ENCODE measurements at places on chromosomes 16 and 17.

DNA sequence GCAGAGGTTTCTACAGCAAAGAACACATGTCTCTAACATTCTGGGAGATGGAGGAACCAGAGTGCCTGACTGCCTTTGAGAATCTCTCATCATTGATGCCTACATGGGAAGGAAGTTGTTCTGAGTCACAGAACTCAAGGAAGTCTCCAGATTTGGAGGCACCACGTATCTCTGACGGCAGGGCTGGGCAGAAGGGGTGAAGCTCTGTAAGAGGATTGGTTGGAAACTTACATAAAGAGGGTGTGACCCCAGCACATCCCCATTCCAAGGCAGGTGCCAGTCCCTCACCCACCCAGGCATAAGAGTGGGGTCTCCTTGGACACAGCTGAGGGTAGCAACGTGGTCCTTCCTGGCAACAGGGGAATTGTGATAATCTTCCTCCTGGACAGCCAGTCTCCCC lies 17.4 kb downstream of the TNFRSF13B start:
- DNase-seq, result no peak

DNA sequence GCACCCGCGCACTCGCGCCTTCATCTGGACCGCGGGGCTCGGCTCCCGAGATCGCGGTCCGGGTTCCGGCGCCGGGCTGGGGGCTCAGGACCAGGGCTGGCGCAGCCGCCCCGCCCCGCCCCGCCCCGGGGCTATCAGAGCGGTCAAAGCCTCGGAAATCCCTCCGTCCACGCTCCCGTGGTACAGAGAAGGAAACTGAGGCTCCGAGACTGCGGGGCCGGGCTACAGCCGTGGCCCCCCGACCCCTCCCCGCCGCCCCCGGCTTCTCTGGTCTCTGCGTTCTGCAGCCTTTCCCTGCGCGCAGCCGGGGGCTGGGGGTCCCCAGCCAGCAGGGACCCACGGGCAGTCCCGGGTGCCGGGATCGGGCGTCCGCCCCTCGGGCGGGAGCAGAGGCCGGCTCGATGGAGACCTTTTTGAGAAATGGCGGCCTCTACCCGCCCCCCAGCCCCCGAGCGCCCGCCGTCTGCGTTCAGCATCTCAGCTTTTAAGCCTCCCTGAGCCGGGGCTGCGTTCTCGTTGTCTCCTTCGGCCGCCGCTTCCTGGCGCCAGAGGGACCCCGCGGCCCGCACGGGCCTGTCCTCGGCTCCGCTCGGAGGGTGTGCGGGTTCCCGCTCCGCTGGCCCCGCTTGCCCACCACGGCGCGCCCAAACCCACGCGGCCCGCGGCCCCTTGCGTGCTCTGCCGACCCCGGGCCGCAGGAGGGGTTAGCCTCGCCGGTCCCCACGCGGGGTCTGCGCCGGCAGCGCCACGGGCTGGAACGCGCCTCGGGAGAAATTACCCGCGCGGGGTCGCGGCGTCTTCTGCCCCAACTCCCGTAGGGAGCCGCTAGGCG lies 1.5 kb upstream of the NPTX1 start:
- no peak for DNase-seq

DNA sequence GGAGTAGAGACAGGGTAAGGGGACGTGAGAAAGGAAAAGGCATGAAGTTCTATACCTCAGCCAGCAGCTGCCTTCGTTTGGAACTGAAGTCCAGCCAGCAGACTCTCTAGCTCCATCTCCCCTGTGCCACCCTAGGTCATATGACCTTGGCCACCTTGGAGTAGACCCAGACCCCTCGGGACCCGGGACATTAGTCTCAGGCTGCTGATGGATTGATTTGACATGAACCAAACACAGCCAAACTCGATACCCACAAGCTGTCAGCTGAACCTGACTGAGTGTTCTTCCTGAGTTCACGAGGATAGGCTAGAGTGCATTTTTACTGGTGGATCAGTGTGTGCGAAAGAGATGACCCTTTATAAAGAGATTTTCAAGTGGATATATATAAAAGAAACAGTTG lies 68.5 kb downstream of the YPEL2 start:
- DNase-seq, result no peak

- DNase-seq, result no peak
These were observed 22.1 kb downstream of the MLYCD start for GRCh38 chr16:83920894-83921491.

DNA sequence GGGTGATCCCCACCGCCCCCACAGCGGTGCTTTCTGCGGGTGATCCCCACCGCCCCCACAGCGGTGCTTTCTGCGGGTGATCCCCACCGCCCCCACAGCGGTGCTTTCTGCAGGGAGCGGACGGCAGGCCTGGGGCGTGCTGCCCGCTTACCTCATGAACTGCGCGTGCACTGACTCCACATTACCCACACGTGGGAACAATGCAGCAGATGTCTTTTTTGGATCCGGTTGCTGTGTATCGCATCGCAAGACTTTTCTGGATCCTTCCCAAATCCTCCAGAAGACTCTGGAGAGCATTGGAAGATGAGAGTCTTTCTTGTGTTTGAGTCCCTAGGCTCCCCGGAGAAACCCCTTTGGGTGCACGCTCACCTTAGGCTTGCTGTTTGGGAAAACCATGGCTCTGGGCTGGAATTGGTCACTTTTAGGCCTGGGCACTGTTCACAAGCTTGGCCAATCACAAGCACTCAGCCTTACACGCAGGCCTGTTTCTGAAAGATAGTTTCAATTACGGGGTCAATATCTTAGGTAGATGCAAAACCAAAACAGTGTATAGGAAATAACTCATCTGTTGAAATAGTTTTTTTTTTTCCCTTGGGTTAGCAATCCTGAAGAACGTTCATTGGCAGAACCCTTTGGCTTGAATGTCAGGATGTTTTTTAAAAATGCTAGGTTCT lies 201.8 kb downstream of the RPTOR start:
- no peak for DNase-seq

- no peak for DNase-seq
These were observed 167.7 kb downstream of the IRX3 start for GRCh38 chr16:54118846-54119245.

DNA sequence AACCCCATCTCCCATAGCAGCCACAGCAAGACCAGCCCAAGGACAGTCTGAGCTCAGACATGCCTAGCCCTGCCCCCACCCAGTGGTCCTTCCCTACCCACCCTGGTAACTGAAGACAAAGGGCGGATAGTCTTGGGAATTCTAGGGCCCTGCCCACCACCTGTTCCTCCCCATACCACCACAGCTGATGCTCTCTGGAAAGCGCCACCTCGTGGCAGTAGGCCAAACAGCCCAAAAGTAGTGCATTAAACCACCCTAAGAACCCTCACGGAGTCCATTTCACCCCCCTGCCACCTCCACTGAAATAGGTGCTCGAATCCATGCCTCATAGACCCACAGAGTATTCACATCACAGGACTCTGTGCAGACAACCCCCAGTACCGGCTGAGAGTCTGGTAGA lies 1021.4 kb downstream of the CDH8 start:
- no peak for DNase-seq

GRCh38 chr17:70271672-70272071 lies 102.3 kb downstream of the KCNJ2 start:
- no peak for DNase-seq

GRCh38 chr16:54097774-54098173 lies 188.8 kb downstream of the IRX3 start:
- no peak for DNase-seq

DNA sequence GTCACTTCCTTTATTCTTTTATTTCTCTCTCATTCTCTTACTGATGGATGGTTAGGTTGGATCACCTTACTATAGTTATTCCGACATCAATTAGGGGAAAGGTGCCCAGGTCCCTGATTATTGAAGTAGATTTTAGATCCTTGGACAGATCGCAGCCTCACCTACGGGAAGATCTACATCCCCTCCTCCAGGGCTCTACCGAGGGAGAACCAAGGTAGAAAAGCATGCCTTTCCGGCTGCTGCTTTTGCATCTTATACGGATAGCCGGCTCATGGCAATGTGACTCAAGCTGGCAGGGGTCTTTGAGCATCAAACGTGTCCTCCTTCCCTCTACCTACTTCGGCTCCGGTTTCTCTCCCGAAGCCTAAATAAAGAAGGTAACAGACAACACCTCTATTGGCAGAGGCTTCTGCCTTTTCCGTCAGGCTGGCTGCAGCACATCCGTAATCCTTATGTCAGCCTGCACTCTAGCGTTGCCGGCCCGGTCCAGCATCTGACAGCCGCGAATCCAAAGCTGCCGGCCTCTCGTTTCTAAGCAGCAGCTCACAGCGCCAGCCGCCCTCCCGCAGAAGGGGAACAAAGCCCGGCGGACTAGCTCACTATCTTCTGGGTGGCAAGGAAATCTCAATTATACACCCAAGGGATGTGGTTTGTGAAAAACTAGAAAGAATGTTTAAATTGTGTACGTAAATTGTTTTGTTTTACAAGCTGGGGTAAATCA lies 46.9 kb downstream of the IRX6 start:
- peak; percentile 72 for DNase-seq

DNA sequence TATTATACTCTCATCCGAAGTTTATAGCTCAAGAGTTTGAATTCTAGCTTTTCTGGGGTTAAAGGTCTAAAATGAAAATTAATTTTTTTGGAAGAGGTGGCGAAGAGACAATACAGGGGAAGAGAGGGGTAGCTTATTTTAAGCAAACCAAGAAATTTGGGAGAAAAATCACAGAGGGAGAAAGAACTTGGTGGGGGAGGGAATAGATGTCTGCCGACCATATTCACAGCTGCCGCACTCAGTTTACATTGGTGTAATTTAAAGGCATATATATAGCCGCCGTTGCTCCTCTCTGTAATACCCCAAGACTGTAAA lies 6.5 kb upstream of the ZFHX3 start:
- no peak for DNase-seq

GRCh38 chr16:86883583-86884389 lies 305.4 kb downstream of the FOXL1 start:
- DNase-seq, result no peak

DNA sequence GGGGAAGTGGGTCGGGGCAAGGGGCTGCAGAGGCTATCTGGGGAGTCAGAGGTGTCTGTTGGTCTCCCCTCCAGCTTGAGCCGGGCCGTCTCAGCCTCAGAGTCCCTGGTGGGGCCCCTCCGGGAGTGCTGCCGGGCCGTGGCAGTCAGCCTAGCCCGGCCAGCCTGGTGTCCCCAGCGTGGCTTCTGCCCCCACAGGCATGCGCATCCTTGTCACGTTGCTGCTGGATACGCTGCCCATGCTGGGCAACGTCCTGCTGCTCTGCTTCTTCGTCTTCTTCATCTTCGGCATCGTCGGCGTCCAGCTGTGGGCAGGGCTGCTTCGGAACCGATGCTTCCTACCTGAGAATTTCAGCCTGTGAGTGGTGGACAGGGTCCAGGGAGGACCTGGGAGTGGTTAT lies 11.2 kb downstream of the CACNA1G start:
- no peak for DNase-seq

- no peak for DNase-seq
These were observed 3.3 kb upstream of the PSMD12 start for GRCh38 chr17:67369676-67370075.

GRCh38 chr16:74718140-74718539 lies 17.5 kb upstream of the MLKL start:
- no peak for DNase-seq

DNA sequence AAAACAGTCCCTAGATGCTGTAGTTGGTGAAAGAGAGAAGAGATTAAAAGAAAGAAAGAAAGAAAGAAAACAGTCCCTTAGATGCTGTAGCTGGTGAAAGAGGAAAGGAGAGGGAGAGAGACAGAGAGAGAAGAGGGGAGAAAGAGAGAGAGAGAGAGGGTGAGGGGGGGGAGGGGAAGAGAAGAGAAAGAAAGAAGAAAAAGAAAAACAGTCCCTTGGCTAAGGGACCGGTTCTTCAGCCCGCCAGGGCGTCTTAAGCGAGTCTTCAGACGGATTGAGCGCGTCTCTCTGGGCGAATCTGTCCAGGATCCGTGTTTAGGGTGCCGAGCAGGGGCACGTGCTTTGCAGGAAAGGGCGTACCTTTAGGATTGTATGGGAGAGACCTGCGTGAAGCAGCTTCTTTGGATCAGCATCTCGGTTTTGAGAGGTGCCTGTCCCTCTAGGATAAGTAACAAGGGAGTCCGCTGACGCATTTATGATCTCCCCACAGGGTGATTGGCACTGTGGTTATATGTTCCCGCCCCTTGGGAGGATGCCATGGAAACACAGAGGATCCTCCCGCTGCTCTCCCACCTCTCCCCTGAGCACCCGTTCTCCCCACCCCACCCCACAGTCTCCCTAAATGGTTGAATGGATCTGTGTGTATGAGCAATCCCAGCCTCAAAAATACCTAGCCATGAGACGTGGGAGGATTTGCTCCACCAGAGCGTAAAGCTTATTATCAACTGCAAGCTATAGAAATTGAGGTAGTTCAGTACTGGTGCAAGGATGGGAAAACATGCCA lies 16.7 kb downstream of the GNGT2 start:
- peak; percentile 44 for DNase-seq

GRCh38 chr17:67390646-67391361 lies 13.7 kb downstream of the PITPNC1 start:
- no peak for DNase-seq

GRCh38 chr17:16516594-16517051 lies 24.6 kb upstream of the LRRC75A start:
- no peak for DNase-seq

DNA sequence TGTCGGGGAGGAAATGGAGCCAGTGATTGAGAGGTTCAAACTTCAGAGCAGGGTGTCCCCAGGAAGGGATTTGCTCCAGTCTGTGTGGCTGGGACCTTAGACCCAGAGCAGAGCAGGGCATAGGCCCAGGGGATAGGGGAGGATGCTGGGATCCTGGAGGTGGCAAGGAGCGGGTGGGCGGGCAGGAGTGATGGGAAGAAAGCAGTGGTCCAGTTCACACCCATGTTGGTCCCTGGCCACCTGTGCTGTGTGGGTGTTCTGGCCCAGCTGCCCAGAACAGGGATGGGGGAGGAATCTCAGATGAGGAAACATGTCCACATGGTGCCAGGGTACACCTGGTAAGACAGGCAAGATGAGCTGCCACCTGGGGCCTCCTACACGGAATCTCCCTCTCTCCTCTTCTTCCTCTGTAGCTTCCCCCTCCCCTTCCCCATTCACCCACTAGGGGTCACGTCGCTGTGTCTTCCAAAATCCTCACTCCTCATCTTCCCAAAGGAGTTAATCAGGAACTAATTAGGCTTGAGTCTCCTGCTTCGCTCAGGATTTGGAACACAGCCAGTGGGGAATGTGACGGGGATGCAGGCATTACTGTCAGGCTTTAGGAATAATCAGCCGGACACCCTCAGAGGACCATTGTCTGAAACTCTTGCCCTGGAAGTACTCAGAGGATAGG lies 2.3 kb downstream of the BEAN1 start:
- DNase-seq, result no peak

DNA sequence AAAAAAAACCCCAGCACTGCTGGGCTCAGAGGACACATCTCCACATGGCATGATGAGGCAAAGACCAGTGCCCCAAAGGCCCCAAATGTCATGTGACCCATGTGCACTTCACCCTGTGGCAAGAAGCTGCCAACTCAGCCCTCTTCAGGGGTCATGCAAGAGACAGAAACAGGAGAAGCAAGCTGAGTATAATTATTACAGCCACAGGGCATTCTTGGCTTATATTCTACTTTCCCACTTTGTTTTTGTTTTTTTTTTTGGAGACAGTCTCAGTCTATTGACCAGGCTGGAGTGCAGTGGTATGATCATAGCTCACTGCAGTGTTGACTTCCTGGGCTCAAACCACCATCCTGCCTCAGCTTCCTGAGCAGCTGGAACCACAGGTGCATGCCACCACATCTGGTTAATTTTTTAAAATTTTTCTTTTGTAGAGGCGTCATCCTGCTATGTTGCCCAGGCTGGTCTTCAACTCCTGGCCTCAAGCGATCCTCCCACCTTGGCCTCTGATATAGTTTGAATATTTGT lies 32.7 kb upstream of the LITAF start:
- no peak for DNase-seq

Measured in NCI-H1105 (cell line).